ENCODE measurements at places on chromosomes 3 and 15.

DNA sequence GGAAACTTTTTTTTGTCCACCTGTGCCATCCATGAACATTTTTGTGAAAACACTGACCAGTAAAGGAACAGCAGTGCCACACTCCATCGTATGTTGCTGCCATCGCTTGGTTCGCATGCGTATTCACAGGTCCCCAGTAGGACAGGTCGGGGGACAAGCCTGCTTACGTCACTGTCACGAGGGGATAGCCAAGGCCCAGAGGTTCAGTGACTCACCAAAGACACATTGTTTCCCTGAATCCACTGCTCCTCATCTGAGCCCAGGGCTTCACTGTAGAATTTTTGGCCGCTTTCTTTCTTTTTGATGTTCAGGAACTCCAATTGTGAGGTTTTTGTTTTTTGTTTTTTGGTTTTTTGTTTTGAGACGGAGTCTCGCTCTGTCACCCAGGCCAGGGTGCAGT is 5.9 kb downstream of the ADPRH start:
- DNase-seq = no peak

DNA sequence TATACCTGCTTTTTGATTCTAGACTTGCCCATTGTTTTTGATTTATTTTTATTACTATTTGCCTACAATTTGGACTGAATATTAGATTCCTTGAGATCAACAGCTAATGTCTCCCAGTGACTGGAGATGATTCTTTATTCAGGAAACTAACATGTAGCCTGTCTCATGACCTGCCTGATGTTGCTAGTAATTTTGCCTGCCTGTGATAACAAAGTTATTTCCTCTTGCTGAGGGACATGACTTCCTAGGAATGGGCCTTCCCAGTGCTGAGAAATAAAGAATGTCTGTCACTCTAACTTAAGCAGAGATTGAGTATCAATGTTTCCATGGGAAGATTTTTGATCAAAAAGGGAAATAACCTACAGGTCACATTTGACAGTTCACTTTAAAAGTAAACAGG is 13.4 kb upstream of the NPHP3 start:
- no peak for DNase-seq

DNA sequence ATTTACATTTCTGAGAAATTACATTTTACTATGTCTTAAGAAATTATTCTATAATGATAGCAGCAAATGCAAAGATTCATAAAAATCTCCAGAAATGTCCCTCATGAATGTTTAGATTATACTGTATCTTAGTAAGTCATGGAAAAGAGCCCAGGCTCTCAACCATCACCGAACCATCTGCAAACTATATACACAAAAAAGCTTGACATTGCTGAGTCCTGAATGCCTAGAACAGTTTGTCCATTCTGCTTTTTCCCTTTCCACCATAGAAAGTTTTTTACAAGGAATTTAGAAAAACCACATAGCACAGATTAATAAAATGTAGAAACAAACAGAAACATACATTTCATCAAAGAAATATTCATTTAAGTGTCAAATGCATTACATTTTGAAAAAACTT is 83.6 kb downstream of the MYO9A start:
- no peak for DNase-seq

DNA sequence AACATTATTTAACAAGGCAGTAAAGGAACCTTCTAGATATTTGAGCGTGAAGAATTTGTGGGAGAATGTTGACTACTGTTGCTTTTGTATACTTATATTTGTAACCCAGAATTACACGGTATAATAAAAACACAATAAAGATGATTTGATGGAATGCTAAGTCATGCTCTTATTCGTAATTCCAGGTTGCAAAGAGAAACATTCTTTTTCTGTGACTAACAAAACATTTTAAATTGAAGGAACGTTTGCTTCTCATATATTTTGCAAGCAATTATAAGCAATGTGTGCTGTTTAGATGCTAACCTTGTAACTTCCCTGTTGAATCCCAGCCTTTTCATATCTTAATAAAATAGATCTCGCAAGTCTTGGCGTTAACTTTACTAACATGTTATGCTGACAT is 124.4 kb upstream of the CGNL1 start:
- DNase-seq = no peak

GRCh38 chr3:35617370-35617769 is 22.0 kb upstream of the ARPP21 start:
- no peak for DNase-seq

GRCh38 chr15:33310481-33311311 is at the start of gene RYR3:
Gene RYR3, plus strand, starts transcription at chr15:33310967. Its CDS starts 79 bp downstream, at chr15:33311046.
- DNase-seq = no peak

DNA sequence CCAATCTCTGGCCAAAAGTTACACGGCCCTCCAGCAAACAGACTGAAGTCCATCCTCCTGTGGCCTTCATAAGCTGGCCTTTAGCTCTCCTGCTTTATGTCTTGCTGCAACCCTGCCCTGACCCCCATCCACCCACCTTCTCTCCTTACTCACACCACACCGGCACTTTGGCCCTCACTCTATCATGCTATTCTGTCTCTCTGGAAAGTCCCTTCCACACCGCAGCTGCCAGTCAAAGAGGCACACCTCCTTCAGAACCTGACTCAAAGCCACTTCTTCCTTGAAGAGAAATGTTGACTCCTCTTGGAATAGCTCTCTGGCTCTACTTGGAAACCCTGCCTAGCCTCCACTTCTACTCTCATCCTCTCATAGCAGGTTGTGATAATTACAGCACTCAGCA is 4.5 kb downstream of the GPR156 start:
- DNase-seq = no peak

DNA sequence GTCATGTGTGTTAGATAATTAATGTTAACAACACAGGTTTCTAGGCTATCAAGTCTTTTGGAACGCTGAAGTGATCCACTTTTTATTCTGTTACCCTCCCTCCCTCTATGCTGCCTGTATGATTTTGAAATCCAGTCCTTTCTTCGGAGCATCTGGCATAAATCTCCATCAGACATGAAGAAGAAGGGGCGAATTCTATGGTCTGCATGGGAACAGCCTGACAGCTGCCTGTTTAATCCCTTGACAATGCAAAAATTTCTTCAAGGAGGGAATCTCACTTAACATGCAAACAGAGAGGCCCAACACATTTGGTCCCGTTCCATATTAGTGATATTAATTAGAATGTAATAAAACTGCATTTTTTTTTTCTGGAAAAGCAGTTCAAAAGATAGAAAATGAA is 145.2 kb downstream of the VGLL3 start:
- no peak for DNase-seq

- no peak for DNase-seq
Observed at GRCh38 chr3:122246199-122246598, 62.7 kb downstream of the CASR start.

- no peak for DNase-seq
Observed at GRCh38 chr3:173139420-173139819, 1.6 kb downstream of the SPATA16 start.

DNA sequence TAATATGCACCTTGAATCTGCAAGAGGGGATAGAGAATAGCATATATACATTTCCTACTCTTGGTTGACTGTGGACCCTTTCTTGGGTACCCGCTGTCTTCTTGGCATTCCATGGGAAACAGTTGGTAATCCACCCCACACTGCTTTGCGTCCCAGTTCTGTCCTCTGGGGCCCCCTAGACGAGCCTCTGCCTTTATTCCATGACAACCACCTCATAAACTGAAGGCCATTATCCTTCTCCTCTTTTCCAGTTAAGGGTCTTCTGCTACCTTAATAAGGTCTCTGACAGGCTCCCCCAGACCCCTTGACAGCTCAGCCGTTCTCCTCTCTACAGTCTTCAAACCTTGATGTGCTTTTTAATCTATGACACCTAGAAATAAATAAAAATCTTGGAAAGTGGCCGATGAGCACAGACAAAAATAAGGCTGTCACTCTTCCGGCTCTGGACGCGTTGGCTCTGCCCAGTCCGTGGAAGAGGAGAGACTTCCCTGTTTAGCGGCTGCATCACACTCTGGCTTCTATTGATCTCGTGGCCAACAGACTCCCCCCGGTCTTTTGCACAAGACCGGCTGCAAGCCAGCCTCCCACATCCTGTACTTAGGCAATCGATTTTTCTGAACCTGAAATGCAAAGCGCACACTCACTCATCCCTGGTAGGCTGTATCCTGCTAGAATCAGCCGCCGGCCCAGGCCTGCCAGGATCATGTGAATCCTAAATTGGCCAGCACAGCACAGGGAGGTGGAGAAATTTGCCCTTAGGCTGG is 251.0 kb upstream of the TLE3 start:
- no peak for DNase-seq

GRCh38 chr3:113546414-113546893 is 14.1 kb downstream of the SIDT1 start:
- peak; percentile 45 for DNase-seq

DNA sequence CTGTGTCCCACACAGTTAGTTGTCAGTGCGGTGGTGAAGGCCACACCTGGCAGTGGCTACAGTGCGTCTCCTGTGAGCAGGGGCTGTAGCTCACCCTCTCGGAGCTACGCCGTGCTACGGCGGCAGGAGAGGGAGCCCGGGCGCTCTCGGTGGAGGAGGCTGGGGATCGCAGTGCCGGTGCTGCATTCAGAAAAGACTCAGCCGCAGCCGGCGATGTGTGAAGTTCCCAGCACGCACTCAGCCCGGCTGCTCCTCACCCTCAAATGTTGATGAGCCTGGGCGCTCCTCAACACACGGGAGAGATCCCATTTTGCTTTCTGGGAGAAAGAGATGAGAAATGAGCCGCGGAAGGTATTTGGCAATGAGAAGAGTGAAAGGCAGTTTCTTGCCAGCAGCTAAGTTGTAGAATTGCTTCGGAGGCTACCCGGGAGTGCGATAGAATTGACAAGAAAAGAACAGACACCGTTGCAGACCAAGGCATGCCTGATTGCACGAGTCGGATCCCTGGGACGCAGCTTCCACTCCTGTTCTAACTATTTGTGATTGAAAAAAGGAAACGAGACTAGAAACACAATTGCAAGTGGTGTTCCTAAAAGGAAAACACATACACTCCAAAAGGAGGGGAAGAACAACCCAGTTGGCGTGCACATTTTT is at the start of gene UNC13C:
UNC13C (plus strand) TSS at position 189 of the 654 bp plus-strand sequence. CDS start 34,463 bp downstream, outside the sequence.
- no peak for DNase-seq

DNA sequence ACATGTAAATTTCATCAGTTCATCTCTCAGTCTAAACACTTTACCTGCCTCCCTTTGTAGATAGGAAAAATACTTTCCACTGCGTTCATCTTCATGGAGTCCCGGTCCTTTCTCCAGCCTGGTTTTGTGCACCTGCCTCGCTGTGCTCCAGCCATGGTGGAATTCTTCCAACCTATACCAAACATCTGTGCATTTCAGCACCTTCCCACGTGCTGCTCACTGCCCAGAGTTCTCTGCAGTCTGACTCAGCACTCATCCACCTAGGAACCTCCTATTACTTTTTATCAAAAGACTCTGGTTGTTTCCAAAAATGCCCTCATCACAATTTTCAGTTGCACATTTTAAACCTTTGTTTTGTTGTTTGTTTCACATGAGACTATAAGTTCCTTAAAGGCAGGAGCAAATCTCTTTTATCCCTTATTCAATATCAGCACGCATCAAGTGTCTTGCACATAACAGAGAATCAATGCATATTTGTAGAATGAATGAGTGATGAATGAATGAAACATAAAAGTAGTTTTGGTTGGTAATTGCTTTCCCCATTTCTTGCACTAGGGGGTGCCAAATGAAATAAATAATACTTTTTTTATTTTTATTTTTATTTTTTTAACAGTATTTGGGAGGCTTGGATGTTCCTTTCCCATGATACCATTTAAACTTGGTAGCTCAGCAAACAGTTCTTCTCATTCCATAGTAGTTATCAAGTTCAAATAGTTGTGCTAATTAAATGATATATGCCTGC is 30.2 kb upstream of the ADAMTS9 start:
- DNase-seq = no peak

All from GM13976 (cell line).